ENCODE measurements at places on chromosomes 5 and 9.

DNA sequence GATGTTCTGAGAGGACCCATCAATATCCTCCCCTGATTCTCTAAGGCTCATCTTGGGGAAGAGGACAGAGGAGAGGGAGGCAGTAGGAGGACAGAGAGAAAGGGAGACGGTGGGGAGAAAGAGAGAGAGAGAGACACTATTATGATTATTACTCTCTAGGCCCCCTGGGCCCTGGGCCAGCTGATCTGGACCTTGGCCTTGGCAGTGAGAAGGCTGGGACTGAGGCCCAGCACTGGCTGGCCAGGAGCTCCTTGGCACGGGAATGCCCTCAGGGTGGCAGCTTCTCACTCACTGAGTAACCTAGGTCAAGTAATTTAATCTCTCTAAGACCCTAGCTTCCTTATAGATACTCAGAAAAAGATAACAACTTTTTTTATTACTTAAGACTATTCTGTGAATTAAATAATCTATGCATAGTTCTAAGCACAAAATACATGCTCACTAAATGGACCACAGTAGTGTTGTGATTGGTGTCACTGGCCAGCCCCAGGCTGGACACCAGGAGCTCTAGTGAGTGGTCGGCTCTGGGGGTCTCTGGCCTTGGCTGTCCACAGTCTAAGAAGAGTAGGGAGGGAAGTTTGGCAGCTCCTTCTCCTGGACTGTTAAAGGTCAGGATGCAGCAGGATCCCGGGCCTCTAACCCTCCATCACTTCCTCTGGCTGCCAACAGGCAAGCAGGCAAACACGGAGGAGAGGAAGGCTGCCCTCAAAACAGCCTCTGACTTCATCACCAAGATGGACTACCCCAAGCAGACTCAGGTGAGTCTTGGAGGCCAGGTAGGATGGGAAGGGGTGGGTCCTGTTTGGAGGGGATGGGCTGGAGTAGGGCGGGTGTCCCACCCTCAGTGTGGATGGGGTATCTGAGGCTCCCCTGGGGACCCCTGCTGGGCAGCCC, 50.0 kb downstream of the GSN start:
- no peak for DNase-seq

- DNase-seq, result no peak
These were observed 54.0 kb downstream of the PLPP1 start for GRCh38 chr5:55480781-55481180.

- DNase-seq, result no peak
These were observed 64.4 kb downstream of the PPARGC1B start for GRCh38 chr5:149794487-149794971.

GRCh38 chr9:133430244-133430643, 8.1 kb downstream of the ADAMTS13 start:
- no peak for DNase-seq

DNA sequence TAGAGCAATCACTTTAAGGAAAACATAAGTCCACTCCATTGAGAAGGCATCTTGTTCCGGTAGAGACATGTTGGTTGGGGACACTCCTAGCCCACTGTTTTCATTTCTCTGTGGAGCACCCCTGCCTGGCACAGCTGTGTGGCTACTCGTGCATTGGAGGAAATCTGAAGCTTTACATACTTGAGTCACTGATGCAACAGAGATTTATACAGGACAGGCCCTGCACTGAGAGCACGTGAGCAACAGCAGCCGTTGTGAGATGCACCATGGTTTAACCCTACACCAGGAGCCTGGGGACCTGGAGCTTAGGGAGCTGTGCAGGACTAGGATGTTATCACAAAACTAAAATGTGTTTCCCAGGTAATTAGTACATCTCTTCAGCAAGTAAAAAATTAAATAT, 230.7 kb upstream of the IRX1 start:
- no peak for DNase-seq
